ENCODE measurements at places on chromosomes 16 and 17.

- no peak for DNase-seq
These were observed 692.5 kb downstream of the TOX3 start for GRCh38 chr16:51854401-51854951.

GRCh38 chr16:11271610-11272009 lies 1.8 kb downstream of the PRM3 start:
- no peak for DNase-seq

- no peak for DNase-seq
These were observed 10.7 kb downstream of the RFFL start for GRCh38 chr17:35052780-35053179.

DNA sequence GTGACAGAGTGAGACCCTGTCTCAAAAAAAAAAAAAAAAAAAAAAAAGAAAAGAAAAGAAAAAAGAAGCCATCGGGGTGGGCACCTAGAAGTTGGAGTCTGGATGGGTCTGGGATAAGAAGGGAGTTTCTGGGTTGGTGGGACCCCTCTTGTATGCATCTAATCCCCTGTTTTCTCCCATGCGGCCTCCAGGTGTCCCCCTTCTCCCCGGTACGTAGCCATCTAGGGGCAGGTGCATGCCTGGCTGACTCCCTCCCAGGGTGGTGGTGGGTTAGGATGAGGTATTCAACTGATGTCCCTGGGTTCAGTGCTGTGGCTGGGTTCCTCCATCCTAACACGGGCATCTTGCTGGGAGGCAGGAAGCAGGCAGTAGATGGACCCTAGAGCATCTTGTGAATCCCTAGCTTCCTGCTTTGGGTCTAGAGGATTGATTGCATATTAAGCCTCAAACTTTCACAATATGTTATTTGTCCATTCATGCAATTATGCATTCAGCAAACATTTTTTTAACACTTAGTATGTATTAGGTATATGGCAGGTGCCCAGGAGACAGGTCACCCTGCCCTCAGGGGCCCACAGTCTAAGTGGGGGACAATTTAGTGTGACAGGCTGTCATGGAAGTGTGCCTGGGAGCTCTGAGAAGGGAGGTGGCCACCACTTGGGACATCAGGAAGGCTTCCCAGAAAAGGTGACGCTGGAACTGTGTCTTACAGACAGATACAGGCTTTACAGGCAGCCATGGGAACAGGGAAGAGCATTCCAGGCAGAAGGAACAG lies 13.1 kb downstream of the FMNL1 start:
- no peak for DNase-seq

GRCh38 chr17:63555500-63556156 lies 5.4 kb downstream of the DCAF7 start:
- DNase-seq: no peak

DNA sequence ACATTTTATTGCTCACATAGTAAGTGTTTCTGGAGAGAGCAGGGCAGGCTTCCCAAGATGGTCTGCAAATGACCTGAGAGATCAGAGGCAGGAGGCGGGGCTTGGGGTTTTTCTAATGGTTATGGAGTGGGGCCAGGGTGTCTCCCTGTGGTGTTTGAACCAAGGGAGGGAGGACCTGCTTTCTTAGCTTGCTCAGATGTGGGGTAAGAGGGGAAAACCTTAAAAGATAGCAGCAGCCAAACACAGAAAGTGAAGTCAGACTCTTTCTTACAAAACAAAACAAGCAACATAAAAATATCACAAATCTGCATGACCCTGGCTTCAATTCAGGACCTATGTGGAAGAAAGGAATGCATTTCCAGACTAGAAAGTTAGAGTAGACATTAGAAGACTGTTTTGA lies 22.9 kb upstream of the DNAJA2 start:
- no peak for DNase-seq

DNA sequence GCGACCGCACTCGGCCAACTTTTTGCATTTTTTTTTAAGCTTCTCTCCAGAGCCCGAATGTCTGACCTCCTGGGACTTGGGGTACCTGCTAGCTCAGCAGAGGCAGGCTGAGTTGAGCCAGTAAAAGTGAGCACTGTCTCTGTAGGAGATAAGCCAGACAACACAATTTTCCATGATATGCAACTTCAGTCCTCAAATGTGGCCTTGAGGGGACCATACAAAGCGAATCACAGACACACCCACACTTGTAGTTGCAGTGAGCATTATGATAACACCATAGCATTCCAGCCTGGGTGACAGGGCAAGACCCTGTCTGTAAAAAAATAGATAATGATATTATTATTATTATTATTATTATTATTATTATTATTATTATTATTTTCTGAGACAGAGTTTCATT lies 2.6 kb downstream of the DPEP2 start:
- no peak for DNase-seq

DNA sequence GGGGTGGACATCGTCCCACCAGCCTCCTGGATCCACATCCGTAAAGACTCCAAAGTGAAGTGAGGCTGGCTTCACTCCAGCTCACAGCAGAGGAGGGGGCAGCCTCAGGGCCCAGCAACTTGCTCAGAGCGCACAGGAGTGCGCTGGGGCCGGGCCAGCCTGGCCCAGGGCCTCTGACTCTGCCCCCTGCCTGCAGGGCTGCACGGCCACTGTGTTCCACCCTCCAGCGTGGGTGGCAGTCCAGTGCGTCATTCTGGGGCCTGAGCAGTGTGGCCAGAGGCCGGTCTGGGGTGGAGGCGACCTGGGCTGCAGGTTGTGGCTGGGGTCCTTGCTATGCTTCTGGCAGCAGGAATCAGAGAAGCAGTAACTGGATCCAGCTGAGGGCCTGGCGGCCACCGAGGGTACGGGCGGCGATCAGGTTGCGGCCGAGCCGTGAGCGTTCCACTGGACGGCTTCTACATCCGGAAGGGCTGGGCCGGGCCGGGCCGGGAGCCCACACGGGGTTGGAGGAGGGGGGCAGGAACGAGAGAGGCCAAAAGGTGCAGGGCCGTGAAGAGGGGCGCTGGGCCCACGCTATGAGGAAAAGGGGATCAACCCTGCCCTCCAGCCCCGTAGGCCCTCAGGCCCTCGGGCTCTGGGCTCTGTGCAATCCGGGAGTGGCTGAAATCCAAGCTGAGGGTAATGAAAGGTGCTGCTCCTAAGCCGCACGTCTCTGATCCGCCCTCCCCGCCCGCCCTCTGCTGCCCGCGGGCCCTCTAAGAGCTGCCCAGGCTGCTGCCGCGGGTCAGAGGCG lies at the start of gene FSCN2:
TSS of gene FSCN2 (plus strand) at position 787 of the 793 bp plus-strand sequence. CDS start 155 bp downstream, outside the sequence.
- DNase-seq: no peak

DNA sequence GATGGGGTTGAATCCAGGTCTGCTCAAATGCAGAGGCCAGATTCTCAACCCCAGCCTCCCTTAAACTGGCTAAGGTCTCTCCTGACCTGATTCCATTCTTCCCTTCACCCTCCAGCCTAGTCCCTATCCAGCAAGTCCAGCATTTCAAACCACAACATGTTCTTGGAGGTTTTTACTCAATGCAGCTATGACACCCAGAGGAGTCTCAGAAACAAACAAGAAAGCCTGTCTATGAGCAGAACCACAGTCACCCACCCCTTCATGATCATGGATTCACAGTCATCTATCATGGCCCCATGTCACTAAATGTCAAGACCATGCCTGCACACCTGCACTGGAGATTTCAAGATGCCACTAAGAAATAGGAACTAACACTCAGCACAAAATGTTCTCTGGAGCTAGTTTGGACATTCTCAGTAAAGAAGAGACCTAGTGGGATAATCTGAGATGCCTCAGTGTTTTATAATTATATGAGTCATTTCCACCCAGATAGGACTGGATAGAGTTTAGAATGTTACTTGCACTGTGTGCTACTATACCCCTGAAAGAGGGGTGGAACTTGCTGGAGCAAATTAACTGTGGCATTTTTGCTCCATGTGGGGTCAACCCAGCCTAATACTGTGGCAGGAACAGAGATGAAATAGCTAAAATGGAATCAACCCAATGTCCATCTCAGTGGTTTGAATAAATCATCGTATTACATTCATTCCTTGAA lies 9.5 kb upstream of the METTL22 start:
- no peak for DNase-seq

GRCh38 chr16:67517155-67517445 lies 11.5 kb upstream of the RIPOR1 start:
- DNase-seq: no peak

- DNase-seq: no peak
These were observed 1.8 kb upstream of the SLC4A1 start for GRCh38 chr17:44269535-44270240.

DNA sequence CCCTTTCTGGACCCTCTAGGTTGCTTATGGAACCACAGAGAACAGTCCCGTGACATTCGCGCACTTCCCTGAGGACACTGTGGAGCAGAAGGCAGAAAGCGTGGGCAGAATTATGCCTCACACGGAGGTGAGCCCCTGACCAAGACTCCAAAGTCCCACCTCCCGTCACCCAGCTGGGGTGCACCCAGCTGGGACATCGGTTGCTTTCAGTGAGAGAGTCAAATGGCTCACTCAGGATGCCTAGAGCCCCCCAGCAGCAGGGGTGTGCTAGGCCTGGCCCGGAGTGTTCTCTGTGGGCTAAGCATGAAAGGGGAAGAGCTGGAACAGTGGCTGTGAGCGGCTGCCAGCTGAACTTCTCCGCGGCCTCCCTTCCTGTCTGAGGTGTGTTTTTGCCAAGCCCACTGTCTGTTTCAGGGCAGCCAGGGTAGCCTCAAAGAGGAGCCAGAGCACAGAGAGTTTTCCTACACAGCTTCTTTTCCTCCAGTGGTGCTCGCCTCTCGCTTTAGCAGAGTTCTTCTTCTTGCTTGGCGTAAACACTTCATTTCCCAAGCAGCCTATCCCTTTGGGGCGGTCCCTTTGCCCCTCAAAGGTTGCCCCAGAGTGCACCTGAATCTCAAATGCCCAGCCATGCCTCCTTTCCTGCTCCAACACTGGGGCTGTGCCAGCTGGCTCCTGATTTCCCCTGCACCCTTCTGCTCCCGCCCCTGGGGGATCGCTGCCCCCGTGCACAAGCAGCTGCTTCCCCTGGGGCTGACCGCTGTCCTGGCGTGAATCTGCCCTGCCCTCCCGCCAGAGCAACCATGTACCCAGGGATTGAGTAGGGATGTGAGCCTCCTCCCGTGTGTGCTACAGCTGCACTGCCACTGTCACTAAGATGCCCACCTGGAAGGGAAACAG lies 2.6 kb upstream of the CHAD start:
- DNase-seq: no peak

DNA sequence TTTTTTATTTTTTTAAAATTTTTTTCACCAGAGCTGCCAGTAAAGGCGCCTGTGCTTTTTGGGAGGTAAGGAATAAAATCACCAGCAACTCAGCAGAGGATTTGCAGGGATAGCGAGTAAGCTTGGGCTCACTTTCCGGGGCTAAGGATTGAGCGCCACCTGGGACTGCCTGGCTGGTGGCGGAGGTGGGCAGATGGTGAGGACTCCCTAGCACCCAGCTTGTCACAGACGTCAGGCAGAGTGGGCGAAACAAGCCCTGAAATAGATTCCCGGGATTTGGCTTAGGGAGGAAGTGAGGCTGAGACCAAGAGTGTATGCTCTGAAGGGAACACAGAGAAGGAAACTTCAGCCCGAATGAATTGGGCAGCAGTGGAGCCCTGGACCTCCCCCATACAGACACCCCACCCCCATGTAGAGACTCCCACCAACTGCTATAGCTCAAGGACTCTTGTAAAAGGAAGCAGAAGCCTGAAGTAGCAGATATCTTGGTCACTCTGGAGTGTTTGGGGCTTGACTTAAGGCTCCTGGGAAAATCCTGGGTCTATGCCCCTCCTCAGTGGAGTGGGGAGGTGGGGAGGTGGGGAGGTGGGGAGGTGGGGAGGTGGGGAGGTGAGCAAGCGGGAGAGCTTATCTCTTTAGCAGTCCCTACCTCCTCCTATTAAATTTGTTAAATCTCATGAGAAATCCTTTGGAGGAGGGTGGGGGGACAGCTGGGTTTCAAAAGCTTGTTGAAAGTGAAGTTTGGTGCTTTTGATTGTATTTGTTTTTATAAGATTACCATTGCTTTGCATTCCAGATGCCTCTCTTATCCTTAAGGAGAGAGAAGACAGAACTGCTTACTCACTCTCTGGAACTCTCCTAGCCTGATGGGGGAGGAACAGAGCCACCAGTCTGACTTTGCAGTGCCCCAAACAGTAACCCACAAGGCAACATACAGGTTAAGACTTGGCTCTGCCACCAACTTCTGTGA lies 8.2 kb downstream of the ARL4D start:
- no peak for DNase-seq

GRCh38 chr17:28255616-28256015 lies 63.4 kb upstream of the TMEM97 start:
- DNase-seq: no peak

DNA sequence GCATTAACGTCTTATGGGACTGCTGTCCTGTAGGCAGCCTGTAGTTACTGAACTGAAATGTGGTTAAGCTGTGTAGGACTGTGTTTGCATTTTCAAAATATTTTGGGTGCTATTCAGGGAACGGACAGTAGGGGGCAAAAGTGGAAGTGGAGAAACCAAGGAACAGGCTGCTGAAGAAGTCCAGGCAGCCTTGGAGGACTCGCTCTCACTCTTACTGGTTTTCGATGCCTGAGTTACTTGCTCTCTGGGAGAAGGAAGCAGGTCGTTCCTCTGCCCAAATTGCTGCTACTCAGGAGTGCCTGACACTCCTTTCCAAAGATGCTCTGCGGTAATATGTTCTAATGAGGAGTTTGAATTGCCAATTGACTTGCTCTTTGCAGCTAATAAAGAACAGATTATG lies 64.5 kb upstream of the RBFOX1 start:
- no peak for DNase-seq

- no peak for DNase-seq
These were observed 30.9 kb downstream of the ABCC1 start for GRCh38 chr16:15980329-15980728.

- DNase-seq: no peak
These were observed 20.5 kb downstream of the NSMCE1 start for GRCh38 chr16:27248036-27248435.

GRCh38 chr17:30413109-30413508 lies 34.4 kb downstream of the CPD start:
- no peak for DNase-seq

- DNase-seq: no peak
These were observed 190.6 kb upstream of the FOXF1 start for GRCh38 chr16:86319585-86320236.

- DNase-seq: no peak
These were observed 4.8 kb upstream of the INPP5K start for GRCh38 chr17:1521086-1521640.

- no peak for DNase-seq
These were observed 21.9 kb downstream of the UNC13D start for GRCh38 chr17:75822119-75822799.

DNA sequence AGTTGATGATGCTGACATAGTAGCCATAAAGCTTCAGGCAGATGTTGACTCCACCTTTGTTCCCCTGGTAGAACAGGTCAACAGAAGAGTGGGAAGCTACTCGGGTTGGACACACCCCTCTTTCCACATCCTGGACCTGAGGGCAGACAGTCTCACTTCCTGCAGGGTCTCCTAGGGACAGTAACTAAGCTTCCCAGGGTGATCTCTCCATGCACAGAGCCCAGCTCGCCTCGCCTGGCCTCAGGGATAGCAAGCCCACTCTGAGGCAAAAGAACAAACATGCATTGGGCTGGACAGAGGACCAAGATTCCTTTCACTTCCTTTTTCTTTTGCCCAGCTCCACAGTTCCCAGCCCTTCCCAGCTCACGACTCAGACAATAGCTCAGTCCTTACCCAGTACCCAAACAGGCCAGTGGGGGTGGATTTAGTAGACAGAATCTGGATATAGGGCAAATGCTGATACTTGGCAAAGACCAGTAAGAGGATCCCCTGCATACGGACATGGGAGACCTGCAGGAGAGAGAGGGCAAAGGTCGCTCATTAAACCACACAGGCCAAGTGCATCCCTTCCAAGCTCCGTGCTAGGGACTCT lies 7.0 kb downstream of the INPP5K start:
- no peak for DNase-seq

GRCh38 chr16:72226136-72226535 lies 54.2 kb upstream of the PMFBP1 start:
- DNase-seq: no peak

Measured in KG1 (cell line).